Cardiac muscle cell (in vitro differentiated cells and primary cell): ENCODE measurements at places on chromosomes 12 and 14. TPM values are rescaled to one million over a fixed set of nuclear protein-coding genes. Genes with fewer than 3 reads are reported as not detected.

GLT1D1 gene
- total RNA-seq, result 1.4 and 2.7 TPM in 2 replicates

MANSC4 gene
- not detected in 2 replicates for total RNA-seq

DNA sequence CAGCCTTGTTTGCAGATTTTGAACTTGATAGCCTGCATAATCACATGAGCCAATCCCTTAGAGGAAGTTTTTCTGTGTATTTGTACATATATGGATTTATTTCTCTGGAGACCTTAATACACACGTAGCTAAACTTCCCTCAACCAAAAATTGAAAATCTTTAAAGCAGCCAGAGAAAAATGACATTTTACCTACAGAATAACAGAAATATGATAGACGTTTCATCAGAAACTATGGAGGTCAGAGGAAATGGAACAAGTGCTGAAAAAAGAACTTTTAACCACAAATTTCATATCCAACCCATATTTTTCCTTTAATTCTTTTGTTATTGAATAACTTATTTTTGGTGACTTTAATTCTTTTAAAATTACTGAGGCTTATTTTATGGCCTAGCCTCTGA lies 177.7 kb downstream of the CCDC91 start:
- DNase-seq, result no peak
- H3K4me3 ChIP-seq, result no peak overlapping the region
- no peaks in the 10 kb centered on the region for H3K36me3 ChIP-seq
- H3K27ac ChIP-seq, result no peak overlapping the region
- H3K4me1 ChIP-seq, result no peaks in the 10 kb centered on the region
- H3K27me3 ChIP-seq, result no peaks in the 10 kb centered on the region

DNA sequence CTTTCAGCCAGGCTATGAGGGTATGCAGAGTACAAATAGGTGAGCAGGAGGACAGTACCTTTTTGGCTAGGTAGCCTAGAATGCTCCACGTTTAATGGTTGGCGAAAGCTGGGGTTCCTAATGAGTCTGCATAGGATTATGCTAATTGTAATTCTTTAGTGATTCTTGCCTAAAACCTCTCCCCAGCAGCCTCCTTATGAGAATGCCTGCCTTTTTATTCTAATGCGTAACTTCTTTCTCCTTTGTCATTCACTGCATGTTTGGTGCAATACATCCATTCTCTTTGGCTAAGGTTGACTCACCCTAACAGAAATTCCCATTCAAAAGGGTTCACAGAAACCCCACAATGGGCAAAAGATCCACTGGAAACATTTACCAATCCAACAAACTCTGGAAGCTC lies 752.2 kb downstream of the FSCB start:
- H3K27ac ChIP-seq, result no peak overlapping the region
- no peaks in the 10 kb centered on the region for H3K4me1 ChIP-seq
- H3K4me3 ChIP-seq, result no peak overlapping the region
- H3K27me3 ChIP-seq, result no peaks in the 10 kb centered on the region
- no peaks in the 10 kb centered on the region for H3K36me3 ChIP-seq

DNA sequence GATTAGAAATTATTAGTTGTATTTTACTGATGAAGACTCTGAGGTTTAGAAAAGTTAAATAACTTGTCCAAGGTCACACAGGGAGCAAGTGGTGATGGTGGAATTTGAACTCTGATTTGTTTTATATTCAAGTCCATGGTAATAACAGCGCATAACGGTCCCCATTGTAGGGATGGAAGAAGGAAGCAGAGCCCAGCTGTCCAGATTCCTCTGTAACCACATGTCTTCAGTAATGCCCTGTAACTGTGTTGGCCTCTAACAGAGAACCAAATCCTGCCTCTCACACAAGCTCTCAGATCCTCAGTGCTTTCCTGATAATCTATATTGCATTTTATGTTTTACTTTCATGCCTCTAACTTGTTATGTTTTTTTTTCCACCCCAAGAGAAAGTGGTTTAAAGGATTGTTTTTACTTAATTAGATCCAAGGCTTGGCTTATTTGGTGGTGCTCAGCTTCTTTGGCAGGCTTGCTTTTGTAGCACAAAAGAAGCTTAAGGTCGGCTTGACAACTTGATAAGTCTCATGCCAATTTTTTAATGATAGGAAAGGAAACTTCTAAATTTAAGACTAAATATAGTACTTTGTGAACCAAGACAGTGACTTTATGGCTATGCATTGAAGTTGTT lies 105.1 kb upstream of the SEL1L start:
- DNase-seq, result no peak
- H3K27me3 ChIP-seq, result no peaks in the 10 kb centered on the region
- H3K4me3 ChIP-seq, result no peak overlapping the region
